ENCODE measurements at places on chromosomes 5 and 9.

DNA sequence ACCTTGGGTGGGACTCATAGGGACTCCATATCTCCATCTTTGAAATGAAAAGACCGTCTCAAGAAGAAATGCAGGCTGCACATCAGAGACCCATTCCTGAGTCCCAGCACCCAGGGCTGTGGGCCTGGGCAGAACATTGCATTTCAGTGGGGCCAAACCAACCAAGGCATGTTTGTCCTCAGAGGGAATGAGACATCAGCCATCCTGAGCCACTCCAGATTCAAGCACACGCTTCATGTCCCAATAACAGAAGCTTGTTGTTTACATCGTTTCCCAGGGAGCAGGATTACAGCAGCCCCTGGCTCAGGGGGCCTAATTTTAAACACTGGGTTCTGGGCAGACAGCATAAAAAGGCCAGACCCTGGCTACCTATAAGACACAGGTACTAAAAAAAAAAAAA, 24.3 kb downstream of the DUSP1 start:
- no peak for DNase-seq

DNA sequence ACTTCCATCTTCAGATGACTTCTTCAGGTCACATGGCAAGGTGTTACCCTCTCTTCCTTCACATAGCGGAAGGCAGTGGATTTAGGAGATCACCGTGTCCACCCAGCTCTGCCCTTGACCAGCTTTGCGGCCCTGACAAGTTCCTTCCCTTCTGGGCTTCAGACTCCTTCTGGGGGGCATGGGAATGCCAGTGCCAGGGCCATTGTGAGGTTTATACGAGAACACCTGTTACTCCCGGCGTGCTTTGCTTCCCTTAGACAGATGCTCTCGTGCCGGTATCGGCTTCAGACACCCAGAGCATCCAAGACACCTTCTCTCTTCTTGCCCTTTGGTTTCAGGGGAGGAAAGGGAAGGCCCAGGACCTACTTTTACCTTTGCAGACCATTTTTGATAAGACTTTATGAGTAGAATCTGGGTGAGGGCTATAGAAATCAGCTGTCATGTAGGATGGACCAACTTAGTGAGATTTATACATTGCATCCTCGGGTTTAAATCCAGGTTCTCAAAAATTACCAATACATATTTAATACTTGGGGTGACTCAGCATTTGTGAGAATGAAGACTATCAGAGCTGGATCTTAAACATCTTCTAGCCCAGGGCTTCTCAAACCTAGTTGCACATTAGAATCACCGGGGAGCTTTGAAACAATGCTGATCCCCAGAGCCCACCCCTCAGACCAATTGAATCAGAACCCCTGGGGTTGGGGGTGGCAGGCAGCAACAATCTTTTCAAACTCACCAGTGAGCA, 138.2 kb downstream of the MVB12B start:
- DNase-seq = no peak

DNA sequence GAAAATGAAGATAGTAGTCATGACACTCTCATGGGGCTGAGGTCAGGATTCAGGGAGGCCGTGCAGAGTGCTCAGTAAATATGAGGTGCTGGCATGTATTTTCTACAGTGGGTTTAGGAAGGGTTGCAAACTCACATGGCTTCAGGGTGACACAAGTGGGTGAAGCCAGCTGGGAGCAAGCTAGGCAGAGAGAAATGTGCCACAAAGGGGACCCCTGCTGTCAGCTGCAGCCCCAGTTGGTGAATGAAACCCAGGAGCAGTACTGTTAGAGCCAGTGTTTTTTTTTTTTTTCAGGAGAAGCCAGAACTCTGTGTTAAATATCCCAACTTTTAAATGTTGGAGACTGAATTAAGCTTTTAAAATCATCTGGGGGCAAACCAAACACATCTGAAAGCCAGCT, 75.3 kb downstream of the INSYN2B start:
- DNase-seq = no peak

DNA sequence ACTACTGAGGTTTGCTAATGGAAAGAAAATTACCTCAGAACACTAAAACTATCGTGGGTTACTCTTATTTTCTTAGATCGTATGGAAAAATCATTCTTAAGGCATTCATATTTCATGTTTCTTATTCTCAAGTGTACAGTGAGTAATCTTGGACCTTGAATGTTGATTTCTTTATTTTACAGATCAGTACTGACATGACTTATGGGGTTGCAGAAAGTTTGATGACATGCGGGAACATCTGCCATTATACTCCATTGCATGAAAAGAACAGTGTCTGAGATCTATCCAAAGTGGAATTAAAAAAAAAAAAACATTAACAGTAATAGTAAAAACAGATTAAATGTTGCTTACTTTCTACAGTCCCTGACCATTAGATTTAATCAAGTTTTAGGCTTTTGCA, 1290.2 kb upstream of the WWC1 start:
- no peak for DNase-seq
